COR-L47 (cell line): ENCODE measurements at places on chromosomes 1 and 21.

- no peak for DNase-seq
Observed at GRCh38 chr1:33087677-33088076, 6.7 kb downstream of the AZIN2 start.

- no peak for DNase-seq
Observed at GRCh38 chr1:1758692-1759455, 19.4 kb downstream of the NADK start.

DNA sequence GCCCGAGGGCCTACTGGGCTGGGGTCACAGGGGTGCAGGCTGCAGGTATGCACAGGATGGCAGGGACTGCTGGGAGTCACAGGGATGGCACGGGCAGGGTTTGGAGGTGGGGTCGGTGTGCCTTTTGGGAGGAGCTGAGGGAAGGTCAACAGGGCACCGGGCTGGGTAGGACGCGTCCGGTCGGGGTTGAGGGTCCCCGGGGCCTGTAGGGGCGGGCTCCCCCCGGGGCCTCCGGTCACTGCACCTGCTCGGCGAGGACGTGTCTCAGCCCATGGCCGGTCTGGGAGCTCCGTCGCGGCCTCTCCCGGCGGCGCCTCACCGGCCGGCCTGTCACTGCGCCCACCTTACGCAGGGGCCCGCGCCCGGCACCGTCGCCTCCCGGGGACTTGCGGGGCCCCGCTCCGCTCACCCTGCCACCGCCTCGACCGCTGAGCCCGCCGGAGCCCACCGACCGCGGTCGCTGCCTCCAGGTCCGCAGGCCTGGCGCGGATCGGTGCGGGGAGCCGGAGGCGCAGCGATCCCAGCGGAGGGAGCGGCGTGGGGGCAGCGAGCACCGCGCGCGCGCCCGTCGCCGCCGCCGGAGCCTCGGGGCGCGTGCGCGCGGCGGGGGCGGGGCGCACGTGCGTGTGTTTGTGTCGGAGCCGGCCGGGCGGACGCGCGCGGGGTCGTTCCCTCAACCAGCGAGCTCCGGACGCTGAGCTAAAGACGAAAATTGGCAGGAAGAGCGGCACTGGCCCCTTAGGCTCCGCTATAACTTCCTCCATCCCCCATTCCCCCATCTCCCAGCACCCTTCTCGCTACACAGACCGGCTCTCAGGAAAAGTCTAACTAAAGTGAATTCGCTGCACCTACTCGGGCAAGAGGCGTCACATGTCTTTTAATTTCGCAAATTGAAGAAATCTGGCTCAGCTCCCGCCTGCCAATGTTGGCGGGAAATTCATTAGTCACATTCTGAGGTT, at the start of gene AMIGO1:
TSS of gene AMIGO1 (minus strand) at position 552 of the 959 bp plus-strand sequence. CDS start 815 bp downstream, outside the sequence.
- peak; percentile 41 for DNase-seq

GRCh38 chr21:44583089-44583799, 2.8 kb upstream of the KRTAP10-5 start:
- peak; percentile 77 for DNase-seq

- peak; percentile 80 for DNase-seq
Observed at GRCh38 chr1:74689621-74690363, 16.2 kb upstream of the ERICH3 start.

- no peak for DNase-seq
Observed at GRCh38 chr1:246705368-246705767, 18.8 kb upstream of the SCCPDH start.

- no peak for DNase-seq
Observed at GRCh38 chr1:206931709-206932108, 10.0 kb upstream of the FCMR start.

GRCh38 chr1:227887697-227888403, 59.9 kb downstream of the WNT9A start:
- DNase-seq: no peak

DNA sequence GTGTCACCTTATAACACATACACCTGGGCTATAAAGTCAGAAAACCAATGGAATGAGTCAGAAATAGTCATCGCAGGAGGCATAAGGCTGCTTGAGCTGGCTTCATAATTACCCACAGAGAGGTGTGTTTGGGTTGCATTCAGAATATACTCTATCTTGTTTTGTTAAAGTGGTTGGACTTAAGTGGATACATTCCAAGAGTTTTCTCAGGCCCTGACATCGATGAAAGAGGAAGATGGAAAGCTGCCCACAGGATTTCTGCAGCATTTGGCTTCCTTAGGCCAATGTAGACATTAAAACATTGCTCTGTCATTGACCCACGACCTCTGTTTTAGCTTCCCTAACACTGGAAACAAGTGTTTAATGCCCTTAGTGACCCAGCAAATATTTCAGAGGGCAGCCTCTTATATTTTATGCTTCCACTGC, 18.6 kb upstream of the BCL10 start:
- no peak for DNase-seq

- DNase-seq: no peak
Observed at GRCh38 chr1:116819081-116819480, 64.9 kb downstream of the CD2 start.

GRCh38 chr1:244955661-244956060, 91.3 kb upstream of the HNRNPU start:
- DNase-seq: no peak

DNA sequence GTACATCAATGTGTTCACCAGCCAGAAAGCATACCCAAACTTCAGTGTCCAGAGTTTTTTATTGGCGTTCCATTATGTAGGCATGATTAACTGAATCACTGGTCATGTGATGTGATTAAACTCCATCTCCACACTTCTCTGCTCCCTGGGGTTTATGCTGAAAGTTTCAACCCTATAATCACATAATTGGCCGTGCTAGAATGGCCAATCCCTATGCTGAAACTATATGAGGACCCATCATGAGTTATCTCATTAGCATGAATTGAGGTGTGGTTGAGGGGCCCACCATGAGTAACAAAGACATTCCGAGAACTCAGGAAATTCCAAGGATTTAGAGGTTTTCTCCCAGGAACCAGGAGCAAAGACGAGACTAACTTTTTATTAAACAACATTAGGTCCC, 31.8 kb upstream of the FBXO28 start:
- no peak for DNase-seq

GRCh38 chr1:22339237-22339636, 112.4 kb upstream of the ZBTB40 start:
- no peak for DNase-seq

GRCh38 chr1:7278045-7278444, 492.8 kb downstream of the CAMTA1 start:
- peak; percentile 97 for DNase-seq

- no peak for DNase-seq
Observed at GRCh38 chr21:37337831-37338230, 28.7 kb upstream of the DYRK1A start.

DNA sequence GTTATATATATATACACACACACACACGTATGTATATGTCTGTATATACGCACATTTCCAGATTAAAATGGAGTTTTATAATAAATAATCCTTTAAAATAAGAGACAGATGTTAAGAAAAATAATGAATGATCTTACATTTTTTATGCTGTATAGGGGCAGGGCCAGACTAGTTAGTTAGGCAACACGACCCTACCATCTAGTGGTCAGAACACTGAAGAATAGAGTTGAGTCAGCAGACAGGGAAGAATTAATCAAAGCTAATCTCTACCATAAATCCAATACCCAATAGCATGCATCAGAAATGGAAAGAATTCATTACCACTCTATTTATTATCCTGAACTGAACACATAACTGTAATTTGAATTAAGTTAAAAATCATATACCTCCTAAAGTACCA, 156.7 kb downstream of the BRINP3 start:
- DNase-seq: peak; percentile 47

DNA sequence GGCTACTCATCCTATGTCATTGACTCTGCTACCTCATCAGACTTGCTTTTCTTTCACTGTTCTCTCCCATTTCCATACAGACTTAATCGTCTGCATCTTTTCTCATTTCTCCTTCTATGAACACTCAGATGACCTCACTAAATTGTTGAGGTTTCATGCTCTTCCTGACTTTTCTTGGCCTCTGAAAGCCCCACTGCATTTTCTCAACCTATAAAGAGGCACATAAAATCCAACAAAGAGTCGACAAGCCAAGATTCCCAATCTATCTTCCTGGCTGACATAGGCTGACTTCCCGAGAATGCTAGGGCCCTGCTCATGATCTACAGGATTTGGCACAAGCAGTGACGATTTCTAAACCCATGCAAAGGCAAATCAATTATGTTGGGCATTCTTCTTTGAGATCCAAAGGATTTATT, 280.8 kb upstream of the DPYD start:
- DNase-seq: no peak

DNA sequence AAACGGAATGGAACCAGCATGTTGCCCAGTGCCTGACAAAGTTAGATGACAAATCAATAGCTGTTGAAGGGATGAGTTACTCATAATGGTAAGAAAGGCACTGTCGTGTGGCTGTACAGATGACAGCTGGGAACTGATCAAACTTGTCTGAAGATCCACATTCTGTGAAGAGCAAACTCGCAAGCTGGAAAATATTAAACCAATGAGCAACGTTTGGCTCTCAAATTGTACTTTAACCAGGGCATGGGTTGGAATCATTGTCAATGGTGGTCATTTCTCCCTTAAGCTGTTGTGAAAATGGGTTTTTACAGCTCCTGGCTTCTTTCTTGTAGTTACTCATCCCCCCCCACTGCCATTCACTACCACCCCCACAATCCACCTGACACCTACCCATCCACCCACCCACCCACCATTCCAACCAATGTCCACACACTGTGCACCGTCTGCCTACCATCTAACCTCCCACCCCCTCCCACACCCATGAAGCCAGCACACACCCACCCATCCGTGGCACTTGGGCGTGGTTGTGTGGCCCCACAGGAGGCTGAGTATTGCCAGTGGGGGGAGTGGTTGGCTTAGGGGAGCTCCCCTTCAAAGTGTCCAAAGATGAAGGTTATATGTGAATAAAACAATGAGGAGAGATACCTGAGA, 46.7 kb downstream of the CLDN14 start:
- DNase-seq: no peak

DNA sequence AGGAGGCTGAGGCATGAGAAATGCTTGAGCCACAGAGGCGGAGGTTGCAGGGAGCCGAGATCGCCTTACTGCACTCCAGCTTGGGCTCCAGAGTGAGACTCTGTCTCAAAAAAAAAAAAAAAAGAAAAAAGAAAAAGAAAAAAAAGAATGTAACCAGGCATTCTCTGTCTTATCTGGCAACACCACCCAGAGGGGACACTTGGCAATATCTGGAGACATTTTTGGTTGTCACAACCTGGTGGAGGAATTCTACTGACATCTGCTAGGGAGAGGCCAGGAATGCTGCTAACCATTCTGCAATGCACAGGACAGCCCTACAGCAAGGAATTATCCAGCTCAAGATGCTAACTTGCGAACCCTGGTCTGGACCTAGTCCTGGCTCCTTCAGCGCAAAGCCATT, 2.3 kb upstream of the CNR2 start:
- no peak for DNase-seq

DNA sequence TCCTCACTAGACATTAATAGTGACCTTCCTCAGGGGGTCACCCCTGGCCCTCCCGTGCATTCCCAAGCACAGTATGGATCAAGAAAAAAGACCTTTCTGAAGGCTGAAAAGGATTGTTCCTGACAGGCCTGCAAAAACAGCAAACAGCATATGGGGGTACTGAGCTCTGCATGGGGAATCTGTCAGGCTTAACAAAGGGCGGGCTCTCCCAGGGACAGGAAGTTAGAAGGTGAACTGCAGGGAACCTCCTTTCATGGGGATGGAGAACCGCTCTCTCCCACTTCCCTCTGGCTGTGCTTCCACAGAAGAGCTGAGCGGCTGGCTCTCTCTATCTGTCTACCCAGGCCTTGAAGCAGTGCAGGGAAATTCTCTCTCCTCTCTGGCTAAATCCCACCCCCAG, 91.7 kb downstream of the DTL start:
- DNase-seq: no peak

DNA sequence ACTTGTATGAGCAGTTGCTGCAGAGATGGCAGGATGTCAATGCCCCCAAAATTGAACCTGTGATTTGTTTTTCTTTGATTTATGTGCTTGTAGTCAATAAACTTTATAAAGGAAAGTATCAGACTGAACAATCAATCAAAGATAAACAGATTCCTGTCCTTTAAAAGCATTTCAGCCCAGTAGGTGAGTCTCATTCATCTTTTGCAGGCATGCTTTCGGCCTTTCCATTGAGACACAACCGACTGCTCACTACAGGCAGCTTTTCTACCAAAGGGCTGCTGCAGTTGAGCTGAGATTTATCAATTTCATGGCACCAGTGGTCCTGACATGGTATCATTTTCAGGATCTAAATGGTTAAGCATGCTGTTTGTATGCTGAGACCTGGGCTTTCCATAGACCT, 513.6 kb upstream of the PTBP2 start:
- no peak for DNase-seq

- DNase-seq: no peak
Observed at GRCh38 chr1:200330741-200331428, 79.0 kb downstream of the ZNF281 start.

- DNase-seq: no peak
Observed at GRCh38 chr1:156805766-156806511, 10.7 kb downstream of the SH2D2A start.

DNA sequence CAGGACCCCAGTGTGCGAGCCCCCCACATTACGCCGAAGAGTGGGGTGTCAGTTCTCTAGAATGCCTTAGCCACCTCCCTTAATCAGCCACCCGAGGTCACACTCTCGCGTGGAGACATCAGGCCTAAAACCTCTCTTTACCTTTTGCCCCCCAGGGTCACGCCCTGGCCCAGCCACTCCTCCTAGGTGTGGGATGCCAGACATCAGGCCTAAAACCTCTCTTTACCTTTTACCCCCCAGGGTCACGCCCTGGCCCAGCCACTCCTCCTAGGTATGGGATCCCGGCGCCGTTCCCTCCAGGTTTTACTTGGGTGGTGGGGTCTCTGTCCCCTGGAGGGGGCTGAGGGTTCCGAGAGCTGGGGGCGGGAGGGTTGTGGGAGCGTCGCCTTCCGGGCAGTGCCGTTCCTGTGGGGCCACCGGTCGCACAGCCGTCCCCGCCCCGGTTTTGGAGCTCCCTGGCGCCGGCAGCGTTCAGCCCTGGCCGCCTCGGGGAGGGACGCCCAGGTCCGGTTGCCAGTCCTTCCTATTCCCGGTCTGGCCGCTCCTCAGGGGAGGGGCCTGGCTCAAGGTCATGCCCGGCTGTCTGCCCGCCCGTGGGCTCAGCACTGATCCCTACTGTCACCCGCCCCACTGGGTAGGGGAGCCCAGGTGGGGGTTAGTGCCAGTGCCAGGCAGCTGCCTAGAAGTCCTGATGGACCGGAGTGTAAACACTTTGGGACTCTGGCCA, 882 bp downstream of the VPS13D start:
- DNase-seq: no peak

DNA sequence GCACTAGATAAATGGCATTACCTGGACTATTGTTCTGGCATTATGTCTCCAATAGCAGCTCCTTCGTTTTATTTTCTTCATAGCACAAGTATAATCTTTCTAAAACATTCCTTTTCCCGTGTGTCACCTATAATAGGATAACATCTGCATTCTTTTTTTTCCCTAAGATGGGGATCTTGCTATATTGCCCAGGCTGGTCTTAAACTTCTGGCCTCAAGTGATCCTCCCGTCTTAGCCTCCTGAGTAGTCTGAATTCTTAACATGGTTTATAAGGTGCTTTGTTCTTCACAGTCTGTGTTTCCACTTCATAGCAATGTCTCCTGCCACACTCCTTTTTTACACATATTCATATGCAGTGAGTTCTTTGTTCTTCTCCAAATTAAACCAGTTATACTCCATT, 8.6 kb upstream of the MOV10 start:
- DNase-seq: no peak
